NCI-H2081 treated with DMSO at 0.1 percent for 48 hours (cell line): ENCODE measurements at places on chromosomes 1 and 21.

- DNase-seq: no peak
Observed at GRCh38 chr1:111199881-111200801, at the start of gene DENND2D. DENND2D (minus strand) TSS chr1:111200646; CDS start chr1:111200459, 187 bp downstream.

- DNase-seq: no peak
Observed at GRCh38 chr1:47622776-47623556, 185.1 kb downstream of the FOXD2 start.

DNA sequence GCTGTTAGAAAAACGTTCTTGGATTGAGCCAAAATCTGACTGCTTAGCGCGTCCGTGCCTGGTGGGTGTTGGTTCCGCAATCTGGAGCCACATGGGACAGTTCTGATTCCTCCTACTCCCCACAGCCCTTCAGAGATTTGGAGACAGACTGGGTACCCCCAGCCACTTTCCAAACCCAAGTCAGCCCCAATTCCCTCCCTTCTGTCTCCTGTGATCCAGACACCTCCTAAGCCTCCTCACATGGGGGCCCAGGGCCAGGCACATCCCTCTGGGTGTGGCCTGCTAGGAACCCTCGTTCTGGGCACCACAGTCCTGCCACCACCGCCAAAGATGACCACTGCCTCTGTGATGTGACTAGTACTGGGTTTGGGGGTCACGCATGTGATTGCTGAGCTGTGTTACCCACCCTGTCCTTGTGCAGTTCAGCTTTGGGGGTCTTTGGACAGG lies 4.8 kb downstream of the PLA2G5 start:
- no peak for DNase-seq

GRCh38 chr1:91014475-91014874 lies 7.4 kb downstream of the ZNF644 start:
- no peak for DNase-seq

DNA sequence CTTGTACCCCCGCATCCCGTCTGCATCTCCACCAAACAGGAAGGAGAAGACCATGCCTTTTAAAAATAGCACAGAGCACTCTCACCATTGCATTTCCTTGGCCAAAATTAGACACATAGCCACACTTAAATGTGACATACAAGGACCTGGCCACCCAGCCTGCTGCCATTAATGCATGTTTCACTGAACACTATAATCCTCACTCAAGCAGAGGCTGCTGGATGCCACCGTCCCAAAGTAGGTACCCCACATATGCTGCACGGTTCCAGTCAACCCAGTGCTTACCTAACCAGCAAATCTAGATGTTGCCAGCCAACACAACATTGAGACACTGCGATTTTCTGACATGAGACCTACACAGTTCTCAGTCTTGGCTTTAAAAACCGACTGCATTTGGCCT lies 107.7 kb downstream of the ADSS2 start:
- DNase-seq: no peak

DNA sequence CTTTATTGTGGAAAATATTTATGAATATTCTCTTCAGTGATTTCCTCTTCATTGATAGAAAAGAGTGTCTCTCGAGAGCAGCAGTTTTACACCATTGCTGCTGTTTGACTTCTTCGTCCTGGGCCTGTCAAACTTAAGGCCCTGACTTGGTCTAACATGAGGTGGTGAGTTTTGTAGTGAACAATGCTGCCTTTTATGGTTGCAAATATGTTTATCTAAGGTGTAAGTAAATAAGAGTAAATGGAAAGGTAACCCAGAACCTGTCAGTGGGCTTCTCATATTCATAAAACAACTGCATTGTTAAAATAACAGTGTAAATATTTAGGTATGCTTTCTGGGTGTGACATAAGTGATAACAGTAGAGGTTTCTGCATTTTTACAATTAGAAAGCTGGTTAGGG lies 62.8 kb upstream of the SCCPDH start:
- DNase-seq: no peak

DNA sequence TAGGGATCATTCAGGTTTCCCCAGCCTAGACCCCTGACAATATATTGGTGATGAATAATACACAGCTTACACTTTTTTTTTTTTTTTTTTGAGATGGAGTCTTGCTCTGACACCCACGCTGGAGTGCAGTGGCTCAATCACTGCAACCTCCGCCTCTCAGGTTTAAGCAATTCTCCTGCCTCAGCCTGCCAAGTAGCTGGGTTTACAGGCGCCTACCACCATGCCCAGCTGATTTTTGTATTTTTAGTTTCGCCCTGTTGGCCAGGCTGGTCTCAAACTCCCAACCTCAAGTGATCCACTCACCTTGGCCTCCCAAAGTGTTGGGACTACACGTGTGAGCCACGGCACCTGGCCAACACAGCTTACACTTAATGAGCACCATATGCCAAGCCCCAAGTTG lies 7.2 kb downstream of the VASH2 start:
- no peak for DNase-seq

- DNase-seq: no peak
Observed at GRCh38 chr1:184945029-184945428, 29.3 kb downstream of the NIBAN1 start.

GRCh38 chr1:109482242-109482641 lies 1.5 kb upstream of the ATXN7L2 start:
- no peak for DNase-seq

GRCh38 chr21:32520875-32521735 lies 64.2 kb downstream of the TCP10L start:
- no peak for DNase-seq

GRCh38 chr21:31397515-31397926 lies 53.5 kb upstream of the TIAM1 start:
- DNase-seq: no peak

GRCh38 chr1:29280409-29281131 lies 44.2 kb downstream of the PTPRU start:
- DNase-seq: no peak

- no peak for DNase-seq
Observed at GRCh38 chr1:91730801-91731732, 154.9 kb downstream of the TGFBR3 start.

DNA sequence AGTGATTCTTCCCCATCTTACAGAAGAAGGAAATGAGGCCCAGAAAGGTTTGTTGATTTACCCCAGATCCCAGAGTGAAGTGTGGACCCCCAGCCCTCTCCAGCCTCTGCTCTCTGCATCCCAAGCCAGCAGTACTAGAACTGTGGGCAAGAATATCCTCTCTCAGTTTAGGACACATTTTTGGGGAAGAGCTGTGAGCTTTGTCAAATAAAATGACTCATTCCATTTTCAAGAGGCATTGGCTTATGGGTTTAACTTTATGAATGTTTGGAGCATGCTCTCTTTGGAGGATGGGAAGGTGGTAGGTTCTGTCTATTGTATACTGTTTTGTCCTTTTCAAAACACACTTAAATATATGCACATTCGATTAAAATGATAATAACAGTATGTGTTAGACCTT lies 70.6 kb upstream of the CNTN2 start:
- no peak for DNase-seq

DNA sequence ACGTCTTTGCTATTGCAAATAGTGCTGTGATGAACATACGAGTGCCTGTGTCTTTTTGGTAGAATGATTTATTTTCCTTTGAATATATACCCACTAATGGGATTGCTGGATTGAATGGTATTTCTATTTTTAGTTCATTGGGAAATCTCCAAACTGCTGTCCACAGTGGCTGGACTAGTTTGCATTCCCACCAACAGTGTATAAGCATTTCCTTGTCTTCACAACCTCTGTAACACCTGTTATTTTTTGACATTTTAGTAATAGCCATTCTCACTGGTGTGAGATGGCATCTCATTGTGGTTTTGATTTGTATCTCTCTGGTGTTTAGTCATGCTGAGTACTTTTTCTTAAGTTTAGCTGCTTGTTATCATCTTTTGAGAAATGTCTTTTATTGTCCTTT lies 215.0 kb downstream of the FMN2 start:
- no peak for DNase-seq

DNA sequence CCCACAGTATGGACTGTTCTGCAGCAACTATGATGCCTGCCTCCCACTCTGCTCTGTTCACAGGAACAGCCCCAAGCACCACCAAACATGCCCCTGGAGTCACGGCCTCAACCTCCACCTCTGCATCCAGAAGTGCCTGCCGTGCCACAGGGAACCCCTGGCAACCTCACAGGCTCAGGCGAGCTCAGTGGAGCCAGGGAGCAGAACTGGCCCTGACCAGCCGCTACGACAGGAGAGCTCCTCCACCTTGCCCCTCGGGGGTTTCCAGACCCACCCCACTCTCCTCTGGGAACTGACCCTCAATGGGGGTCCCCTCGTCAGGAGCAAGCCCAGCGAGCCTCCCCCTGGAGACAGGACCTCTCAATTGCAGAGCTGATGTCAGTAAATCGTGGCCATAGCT lies 13.0 kb downstream of the MRAP start:
- no peak for DNase-seq

- DNase-seq: no peak
Observed at GRCh38 chr1:179066471-179066870, 15.4 kb upstream of the TOR3A start.

- DNase-seq: no peak
Observed at GRCh38 chr1:198780376-198780775, 141.5 kb downstream of the PTPRC start.

- no peak for DNase-seq
Observed at GRCh38 chr1:41564741-41565475, 80.4 kb upstream of the EDN2 start.

- no peak for DNase-seq
Observed at GRCh38 chr21:22961258-22961657, 1963.0 kb downstream of the NCAM2 start.

DNA sequence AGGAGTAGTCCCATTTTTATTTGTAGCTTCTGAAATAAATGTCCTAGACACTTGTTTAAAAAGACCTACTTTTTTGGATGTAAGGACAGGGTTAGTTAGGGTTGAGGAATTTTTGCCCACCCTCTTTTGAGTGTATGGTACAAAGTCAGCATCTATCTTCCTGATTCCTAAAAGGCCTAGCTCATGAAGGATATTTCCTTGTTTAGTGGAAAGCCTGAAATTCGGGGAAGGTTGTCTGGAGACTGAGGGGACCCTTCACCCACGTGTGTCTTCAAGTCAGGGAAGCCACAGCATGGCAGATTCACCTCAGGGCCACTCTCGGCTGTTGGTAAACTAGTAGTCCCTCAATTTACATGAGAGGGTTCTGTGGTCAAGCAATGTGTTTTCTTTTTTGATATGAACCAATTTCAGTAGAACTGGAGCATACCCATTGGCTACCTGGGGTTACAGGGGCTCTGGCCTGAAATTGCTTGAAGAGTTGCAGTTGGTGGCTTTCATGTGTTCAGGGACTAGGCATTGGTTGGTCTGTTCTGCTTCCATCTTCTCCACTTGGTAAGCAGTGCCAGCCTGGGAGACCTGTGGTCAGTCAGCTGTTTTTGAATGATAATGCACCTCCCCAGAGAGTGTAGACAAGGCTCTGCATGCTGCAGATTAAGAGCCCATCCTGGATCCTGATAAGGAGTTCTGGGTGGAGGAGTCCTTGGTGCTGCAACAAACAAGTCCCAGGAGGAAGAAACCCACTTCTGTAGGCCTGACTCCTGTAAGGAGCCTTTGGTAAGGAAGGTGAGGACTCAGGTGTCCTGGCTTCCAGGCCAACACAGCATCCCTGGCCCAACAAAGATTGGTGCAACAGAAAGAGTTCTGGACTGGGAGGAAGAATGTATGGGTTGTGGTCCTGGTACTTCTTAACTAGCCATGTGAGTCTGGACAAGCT lies 6.3 kb downstream of the BTG2 start:
- no peak for DNase-seq

- DNase-seq: no peak
Observed at GRCh38 chr1:220810179-220810653, 23.5 kb downstream of the MTARC1 start.

DNA sequence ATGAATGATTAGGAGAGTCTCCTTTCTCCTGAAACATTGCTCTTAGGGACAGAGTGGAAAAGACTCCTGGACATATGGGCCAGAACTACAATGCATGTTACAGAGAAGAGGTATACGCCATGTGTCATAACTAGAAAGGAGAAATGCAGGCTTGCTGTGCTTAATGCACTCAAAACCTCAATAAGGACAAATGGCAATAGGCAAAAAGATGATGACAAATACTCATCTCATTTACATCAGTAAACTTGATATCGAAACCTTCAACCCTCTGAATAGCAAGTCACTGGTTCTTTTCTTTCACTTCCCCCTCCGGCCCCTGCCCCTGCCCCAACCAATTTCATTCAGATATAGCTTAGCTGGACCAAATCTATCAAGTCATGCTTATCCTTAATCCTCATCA lies 1.9 kb upstream of the GPR88 start:
- no peak for DNase-seq

DNA sequence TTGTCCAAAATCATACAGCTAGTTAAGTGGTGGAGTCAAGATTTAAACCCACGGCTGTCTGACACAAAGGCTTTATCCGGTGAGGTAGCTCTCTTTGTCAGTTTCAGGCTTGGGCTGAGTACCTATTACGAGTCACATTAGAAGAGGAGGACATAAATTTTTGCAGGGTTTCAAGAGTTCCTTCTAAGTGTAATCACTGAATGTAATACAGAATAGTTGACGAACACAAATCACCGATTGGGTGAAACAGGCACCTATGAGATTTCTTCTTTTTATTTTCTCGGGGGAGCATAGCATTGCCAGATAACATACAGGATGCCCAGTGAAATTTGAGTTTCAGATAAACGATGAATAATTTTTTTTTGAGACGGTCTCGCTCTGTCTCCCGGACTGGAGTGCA lies 847 bp downstream of the PSMD4 start:
- no peak for DNase-seq

DNA sequence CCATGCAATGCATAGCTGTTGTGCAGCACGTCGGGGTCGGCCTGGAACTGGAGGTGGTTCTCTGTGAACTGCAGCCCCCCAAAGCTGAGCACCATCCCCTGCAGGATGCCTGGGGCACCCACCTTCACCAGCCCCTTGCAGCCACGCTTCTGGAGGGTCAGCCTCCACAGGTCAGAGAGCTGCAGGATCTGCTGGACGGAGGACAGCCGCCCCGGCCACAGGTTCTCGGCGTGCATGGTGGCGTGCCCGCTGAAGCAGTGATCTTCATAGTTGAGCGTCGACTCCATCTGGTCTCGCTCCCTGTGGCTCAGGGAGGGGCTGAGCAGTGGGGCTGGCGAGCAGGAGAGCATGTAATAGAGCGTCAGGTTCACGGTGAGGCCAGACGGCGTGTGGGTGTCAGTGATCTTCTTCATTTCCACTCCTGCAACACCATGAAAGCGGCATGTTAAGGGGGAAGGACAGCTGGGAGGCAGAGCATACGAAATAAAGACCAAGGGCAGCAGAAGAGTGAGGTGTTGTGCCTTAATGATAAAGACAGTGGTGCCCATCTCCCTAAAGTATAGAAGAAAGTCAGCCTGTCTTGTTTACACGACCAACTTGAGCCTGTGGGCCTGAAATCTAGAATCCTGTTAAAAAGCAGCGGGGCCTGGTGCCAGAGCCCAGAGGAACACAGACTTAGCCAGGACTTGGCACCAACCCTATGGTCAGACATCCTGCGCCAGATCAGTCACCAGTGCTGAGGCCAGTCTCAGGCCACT lies 3.0 kb downstream of the KIAA2013 start:
- no peak for DNase-seq

GRCh38 chr1:195866781-195867222 lies 741.4 kb downstream of the KCNT2 start:
- no peak for DNase-seq

DNA sequence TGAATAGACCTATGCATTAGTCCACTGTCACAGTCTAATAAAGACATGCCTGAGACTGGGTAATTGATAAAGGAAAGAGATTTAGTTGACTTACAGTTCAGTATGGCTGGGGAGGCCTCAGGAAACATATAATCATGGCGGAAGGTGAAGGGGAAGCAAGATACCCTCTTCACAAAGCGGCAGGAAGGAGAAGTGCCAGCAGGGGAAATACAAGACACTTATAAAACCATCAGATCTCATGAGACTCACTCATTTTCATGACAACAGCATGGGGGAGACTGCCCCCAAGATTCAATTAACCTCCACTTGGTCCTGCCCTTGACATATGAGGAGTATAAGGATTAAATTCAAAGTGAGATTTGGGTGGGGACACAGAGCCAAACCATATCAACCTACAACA lies 59.4 kb downstream of the CAPN9 start:
- DNase-seq: no peak
